ENCODE measurements at places on chromosomes 12 and 14.
A peak's percentile ranks its signal among the peaks of the same experiment; 100 is the strongest.

- no peak for DNase-seq
These were observed 181.7 kb downstream of the ALG10 start for GRCh38 chr12:34203866-34204620.

DNA sequence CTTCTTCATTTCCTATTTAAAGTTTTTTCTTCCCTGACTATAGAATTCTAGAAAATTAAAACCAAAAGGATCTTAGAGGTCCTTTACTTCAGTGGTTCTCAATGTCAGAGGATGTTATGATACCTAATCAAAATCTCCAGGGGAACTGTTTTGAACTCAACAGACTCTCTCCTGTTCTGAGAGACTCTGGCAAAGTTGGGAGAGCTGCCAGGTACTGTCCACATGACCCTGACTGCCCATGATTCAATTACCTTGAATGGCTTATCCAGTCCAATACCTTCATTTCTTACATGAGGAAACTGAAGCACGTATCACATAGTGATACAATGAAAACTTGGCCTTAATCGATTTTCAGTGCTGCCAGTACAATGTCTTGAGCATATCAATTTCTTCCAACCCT lies 16.6 kb downstream of the ALKBH1 start:
- no peak for DNase-seq

DNA sequence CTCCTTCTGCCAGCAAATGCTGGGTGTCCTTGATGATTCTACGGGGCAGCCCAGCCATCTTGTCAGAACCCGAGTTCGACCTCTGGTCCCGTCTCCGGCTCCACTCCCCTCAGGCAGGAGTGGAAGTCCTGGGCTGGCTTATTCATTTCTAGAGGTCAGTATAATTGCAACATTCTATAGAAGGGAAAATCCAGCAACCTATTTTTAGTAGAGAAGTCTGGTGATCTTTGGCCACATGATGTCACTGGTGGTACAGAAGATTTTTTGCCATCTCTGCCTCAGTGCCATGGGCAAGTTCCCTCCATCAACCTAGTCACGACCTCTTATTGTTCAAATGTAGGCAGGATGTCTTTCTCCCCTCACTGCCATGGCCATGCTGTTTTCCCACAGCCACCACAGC lies 22.4 kb downstream of the OR10G2 start:
- no peak for DNase-seq

DNA sequence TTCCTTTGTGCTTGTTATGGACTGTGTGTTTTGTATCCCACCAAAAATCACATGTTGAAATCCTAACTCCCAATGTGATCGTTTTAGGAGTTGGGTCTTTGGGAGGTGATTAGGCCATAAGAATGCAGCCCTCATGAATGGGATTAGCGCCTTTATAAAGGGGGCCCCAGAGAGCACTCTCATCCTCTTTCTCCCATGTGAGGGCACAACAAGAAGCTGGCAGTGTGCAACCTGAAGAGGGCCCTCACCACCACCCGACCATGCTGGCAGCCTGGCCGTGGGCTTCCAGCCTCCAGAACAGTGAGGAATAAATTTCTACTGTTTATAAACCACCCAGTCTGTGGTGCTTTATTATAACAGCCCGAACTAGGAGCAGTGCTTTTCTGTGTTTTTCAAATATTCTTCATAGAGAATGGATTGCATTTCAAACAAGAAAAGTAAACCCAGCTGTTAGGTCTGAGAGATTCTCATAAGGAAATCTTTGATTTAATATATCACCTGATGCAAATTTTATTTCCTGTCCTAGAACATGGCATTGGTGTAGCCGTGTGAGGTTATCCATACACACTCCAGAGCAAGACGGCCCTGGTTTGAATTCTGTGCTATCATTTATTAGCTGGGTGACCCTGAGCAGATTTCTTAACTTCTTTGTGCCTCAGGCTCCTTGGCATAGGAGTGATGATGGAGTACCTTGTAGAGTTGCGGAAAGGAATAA lies 27.8 kb downstream of the HSPB8 start:
- DNase-seq = no peak

- no peak for DNase-seq
These were observed 36.0 kb upstream of the SNX6 start for GRCh38 chr14:34665785-34666435.

DNA sequence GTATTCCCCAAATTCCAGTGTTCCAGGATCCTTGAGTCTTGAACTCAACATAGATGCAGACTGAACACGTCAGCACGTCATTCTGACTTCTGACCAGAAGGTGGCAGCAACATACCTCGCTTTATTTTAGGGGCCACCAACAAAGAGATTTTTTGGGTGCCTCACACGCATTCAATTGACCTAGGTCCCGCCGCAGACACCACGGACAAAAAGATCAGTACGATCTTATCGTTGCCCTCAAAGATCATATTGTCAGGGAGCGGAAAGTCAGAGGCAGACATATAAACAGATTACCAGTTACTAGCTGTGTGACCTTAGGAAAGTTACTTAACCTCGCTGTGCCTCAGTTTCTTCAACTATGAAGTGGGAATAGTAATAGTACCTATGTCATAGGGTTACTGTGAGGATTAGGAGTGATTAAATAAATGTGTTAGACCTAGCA lies 6.5 kb upstream of the PRPH start:
- DNase-seq = peak; percentile 43

DNA sequence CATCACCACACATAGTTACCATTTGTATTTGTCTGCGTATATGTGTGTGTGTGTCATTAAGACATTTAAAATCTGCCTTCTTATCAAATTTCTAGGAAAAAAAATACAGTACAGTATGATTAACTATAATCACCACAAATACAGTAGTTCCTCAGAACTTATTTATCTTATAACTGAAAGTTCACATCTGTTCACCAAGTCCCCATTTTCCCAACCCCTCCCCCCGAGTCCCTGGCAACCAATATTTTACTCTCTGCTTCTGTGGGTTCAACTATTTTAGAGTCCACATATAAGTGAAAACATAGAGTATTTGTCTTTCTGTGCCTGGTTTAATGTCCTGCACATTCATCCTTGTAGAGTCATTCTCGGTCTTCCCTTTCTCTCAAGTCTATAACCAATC lies 12.3 kb downstream of the CAPS2 start:
- no peak for DNase-seq

DNA sequence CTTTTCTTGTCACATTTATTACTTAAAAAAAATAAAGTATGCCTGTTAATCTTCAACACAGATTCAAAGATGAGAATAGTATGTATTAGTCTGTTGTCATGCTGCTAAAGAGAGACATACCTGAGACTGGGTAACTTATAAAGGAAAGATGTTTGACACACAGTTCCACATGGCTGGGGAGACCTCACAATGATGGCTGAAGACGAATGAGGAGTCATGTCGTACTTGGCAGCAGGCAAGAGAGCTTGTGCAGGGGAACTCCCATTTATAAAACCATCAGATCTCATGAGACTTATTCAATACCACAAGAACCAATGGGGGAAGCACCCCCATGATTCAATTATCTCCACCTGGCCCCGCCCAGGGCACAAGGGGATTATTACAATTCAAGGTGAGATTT lies 335.9 kb upstream of the GARIN2 start:
- no peak for DNase-seq

- DNase-seq = no peak
These were observed 73.2 kb downstream of the PLEKHG3 start for GRCh38 chr14:64777461-64777860.

DNA sequence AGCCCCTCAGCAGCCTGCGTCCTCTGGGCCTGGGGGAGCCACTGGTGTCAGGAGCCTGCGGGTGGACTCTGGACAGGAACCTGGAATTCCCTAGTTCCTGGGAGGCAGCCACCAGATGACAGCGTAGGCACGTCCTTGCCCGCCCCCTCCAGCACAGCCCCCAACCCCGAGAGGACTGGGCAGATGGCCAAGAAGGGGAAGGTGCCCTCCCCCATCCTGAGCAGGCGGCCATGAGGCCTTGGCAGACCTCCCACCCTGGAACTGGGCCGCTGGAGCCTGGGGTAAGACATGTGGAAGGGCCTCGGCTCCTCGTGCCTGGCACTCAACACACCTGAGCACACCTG lies 60.4 kb upstream of the FBRSL1 start:
- DNase-seq = no peak

GRCh38 chr12:3315201-3315661 lies 175.8 kb upstream of the PRMT8 start:
- DNase-seq = no peak

- DNase-seq = no peak
These were observed 12.0 kb downstream of the PNN start for GRCh38 chr14:39186941-39187525.

DNA sequence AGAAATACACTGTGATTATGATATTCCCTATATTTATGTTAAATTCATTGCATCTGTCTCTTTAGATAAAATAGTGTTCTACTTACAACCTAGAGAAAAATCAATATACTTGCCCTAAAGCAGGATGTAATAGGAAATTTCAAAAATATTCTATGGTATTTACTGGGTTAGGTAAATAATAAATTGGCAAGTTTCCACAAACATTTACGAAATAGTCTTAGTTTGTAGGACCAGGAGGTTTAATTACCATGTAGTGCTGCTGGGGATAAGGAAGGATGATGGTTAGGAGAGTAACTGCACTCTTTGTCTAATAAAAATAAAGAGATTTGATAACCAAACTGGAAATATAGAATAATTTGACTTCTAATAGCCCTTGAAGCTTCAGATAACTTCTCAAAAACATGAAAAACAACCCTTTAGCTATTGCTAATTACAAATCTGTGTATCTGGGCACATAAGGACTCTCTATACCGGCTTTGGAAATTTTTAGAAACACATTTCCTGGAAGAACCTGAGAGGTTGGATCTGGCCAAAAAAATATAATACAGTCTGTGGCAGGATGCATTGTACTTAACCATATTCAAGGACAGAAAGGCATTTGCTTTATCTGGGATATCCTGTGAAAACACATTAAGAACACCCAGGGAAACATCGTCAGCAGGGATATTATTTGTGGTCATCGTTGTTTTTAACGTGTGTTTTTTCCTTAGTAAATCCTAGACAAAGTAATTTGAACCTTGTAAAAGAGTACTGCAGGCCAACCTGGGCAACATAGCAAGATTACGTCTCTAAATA lies 36.7 kb upstream of the TMCC3 start:
- no peak for DNase-seq

DNA sequence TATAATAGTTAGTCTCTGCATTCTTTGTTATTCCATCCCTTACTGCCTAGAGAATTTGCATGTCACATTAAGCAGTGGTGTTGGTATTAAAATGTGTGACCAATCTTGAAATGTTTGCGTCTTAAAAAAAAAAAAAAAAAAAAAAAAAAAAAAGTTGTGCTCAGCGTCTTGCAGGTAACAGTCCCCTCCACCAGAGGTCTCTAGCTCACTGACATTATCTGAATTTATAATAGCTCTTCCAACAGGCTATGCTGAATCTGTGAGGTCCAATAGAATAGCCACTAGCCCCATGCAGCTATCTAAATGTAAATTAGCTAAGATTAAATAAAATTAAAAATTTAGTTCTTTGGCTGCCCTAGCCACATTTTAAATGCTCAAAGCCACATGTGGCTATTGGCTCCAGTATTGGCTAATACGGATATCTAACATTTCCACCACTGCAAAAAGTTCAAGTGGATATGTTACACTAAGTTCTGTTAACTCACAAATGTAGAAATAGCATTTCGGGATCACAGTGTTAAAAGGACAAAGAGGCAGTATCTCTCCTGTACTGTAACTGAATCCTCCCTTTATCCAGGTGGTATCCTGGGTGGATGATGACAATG lies 28.7 kb downstream of the NKX2-8 start:
- no peak for DNase-seq

DNA sequence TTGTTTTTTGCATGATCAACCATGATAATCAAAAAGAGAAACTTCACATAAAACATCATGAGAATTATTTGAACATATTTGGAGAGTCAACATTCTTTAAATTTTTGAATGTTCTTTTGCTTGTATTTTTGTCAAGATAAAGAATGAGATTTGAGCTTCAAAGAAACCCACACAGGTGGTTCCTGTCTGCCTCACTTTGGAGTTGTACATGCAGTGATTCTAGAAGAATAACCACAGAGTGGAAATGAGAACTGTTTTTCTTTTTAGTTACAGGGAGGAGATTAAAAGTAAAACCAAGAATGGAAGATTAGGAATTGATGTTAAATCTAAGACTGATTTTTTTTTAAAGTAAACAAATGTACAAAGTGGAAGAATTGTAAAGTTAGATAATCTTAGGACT lies 2.3 kb upstream of the ZNF705A start:
- no peak for DNase-seq

DNA sequence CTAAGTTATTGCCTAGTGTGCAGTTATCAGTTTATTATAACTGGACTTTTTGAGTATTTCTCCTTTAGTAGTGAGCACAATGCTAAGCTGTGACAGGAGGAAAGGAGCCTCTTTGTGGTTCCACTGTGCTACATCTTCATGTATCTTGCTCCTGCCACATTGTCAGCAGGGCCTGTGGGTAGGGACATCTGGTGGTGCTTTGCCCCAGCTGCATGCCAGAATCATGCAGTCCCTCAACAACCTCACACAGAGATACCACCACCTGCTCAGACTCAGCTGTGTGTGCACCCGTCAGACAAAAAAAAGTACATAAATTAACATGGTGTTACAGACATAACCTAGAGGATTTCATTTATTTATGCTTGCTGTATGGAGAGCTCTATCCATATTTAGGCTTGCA lies 51.1 kb downstream of the MIS18BP1 start:
- DNase-seq = no peak

- no peak for DNase-seq
These were observed 67.1 kb downstream of the RERG start for GRCh38 chr12:15154103-15154502.

GRCh38 chr14:74945261-74945851 lies 10.0 kb downstream of the PGF start:
- no peak for DNase-seq

DNA sequence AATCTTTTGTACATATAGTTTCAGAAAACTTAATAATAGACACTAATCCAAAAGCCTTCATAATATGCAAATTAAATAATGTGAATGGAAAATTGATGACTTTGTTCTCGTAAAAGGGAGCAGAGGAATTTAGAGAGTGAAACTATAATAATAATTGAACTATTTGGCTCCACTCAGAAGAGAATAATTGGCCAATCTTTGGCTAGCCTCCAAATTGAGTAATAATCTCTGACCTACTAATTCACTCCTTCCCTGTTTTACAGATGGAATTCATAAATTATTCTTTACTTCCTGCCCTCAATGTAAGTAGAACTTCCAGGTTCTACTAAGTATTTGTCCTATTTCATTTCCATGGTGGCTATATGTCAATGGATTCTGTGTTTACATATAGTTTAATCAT lies 15.8 kb downstream of the TRIM9 start:
- DNase-seq = no peak

DNA sequence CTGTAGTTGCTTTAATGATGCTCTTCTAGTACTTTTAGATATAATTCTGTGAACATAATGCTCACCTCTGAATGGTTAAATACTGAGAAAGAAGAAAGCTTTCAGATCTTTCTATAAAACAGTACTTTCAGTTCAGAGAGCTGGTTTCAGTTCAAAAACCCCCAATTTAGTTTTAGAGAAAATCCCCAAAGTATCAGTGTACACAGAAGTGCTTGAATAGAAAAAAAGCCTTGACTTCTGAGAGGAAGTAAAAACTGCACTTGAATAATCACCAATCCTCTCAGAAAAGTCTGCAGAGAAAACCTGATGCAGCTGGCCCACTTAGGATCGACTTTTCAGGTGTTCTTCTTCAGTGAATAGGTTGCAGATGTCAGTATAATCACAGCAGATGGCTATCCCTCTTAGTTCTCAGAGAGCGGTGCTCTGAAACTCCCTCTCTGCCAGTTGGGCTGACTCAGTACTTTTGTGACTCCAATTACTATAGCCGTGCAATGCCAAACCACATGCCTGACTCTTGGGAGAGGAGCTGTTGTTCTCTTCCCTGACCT lies 616.3 kb downstream of the LRFN5 start:
- no peak for DNase-seq
